GM12891 (cell line): ENCODE measurements at places on chromosomes 16 and 17.

GRCh38 chr17:79218825-79219200 lies 144.2 kb downstream of the ENGASE start:
- no peak for DNase-seq

DNA sequence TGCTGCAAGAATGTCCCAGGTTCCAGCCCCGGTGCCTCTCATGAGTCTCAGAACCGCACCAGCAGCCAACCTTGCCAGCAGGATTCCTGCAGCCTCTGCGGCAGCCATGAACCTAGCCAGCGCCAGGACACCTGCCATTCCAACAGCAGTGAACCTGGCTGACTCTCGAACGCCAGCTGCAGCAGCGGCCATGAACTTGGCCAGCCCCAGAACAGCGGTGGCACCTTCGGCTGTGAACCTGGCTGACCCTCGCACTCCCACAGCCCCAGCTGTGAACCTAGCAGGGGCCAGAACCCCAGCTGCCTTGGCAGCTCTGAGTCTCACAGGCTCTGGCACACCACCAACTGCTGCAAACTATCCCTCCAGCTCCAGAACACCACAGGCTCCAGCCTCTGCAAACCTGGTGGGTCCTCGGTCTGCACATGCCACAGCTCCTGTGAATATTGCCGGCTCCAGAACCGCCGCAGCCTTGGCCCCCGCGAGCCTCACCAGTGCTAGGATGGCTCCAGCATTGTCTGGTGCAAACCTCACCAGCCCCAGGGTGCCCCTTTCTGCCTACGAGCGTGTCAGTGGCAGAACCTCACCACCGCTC lies 9.8 kb downstream of the ELOB start:
- no peak for DNase-seq

DNA sequence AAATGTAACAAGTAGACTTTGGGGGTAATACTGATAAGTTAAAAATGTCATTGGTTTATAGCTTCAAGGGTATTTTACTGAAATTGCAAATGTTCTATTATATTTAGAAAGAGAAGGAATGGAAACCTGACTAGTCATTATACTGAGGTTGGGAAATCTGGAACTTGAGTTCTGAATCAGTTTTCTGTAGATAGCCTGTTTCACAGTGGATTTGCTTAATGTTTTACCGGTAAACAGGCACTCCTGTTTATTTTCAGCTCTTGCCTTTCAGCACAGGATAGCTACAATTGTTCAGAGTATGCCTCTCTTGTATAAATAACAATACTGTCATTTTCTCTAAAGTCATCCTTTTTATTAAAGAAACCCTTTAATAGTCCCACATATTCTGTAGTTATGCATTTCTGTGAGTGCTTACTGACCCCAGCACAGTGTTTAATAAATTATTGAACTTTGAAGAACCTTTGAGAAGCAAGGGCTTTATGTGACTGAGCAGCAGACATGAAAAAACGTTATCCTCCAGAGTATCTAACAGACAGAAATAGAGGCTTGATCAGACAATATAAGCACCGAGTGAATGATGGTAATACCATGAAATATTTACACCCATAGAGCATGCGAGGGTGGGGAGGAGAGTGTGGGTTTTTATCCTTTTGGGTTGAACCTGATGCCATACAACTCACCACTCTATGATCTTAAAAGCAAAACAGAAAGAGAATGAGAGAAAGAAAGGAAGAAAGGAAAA lies 58.2 kb downstream of the FTO start:
- no peak for DNase-seq

GRCh38 chr17:73738751-73739575 lies 94.7 kb upstream of the SDK2 start:
- DNase-seq, result no peak

- no peak for DNase-seq
Measured at GRCh38 chr17:79562192-79562930, 48.5 kb downstream of the RBFOX3 start.

GRCh38 chr17:29010129-29010528 lies 4.3 kb upstream of the SEZ6 start:
- no peak for DNase-seq

DNA sequence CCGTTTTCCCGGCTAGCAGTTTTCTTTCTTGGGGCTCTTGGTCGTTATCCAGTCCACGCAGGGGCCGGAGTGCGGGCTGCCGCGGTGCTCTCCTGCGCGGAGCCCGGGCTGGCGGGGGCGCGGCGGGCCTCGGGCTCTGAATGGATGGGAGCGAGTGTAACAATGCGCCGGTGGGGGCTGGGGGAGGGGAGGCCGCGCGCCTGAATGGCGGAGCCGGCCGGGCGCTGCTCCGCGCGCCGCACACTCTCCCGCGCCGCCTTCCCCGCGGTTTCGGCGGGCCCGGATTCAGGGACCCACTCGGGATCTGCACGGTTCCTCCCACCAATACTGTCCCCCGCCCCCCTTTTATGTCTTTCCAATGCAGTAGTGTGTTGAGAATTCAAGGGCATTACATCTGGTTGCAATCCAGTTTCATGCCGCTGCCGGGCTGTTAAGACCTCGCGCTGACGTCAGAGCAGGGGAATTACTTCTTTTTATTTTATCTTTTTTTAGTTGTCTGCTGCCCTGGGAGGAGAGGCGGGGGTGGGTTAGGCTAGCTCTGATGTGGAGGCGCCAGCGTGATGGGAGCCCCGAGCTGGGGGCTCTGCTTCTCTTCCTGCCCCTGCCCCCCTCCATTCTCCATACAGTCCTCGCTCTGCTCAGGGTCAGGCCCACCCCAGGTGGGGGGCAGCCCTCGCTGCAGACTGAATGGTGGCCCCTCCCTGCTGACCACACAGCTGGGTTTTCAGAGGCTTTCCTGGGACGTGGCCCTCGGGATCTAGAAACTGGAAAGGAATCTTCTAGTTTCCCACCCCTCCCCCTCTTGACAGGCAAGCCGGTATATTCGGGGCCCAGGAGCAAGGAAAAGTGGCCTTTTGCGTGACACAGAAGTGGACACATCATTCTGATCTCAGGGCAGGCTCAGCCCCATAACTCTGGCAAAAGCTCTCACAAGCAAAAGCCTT lies 1.8 kb downstream of the RAI1 start:
- DNase-seq, result no peak

DNA sequence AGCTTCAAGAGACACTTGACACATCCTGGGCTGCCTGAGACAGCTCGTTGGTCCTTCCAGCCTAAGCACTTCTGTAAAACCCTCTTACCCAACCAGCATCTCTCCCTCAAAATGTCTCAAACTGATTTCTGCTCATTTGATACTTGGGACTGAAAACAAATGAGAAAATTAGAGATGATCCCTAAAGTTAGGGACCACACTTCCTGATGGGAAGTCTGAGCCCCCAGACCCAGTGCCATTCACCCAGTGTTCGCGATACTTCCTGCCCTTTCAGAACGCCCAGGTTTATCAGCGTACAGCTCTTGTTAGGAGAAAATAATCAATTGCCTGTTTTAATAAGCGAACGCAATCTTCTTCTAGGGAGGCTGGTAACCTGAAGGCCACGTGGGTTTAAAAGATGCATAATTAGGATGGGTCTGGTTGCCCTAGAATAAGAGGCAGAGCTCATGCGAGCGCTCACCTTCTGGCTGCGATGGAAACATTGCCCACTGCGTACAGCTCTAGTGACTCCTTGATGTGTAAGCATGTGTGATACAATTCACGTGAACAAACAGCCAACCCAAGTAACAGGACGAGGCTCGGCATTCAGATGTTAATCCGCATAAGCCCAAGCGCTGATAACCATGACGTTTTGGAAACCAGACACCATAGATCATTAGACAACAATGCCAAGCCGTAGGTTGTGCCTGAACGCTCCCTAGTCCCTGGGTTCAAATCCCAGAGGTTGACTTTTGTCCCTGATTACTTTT lies 213.1 kb downstream of the FOXL1 start:
- no peak for DNase-seq

GRCh38 chr17:34254146-34254545 lies 939 bp upstream of the CCL2 start:
- DNase-seq, result no peak

GRCh38 chr17:72816406-72816805 lies 276.1 kb downstream of the SLC39A11 start:
- no peak for DNase-seq

DNA sequence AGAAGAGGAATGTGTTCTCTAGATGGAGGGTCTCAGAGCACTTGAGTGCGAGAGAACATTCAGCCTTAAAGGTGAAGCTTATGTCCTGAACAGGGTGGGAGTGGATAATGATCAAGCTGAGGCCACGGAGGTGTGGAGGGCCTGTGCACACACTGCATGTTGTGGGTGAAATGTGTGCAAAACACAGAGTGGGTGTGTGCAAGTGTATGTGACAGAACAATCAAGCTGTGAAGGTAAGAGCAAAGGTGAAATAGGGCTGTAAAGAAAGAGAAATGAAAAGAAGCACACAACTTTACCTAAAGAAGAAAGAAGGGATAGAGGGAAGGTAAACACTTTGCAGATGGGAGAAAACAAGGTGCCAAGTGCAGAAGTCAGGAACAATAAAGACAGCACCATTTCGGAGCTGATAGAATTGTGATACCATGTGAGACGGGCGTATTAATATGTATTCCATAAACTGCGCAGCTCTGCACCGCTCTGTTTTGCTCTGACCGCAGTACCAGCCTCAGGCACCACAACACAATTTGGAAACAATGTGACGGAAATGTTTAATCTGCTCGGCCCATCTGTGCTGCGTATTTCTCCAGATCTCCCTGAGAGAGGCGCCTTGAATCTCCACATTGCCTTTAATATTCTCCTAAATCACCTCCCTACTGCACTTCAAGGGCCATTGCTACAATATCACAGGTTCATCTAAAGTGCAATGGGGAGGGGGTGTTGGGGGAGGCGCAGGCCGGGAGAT lies 40.6 kb downstream of the SNX11 start:
- DNase-seq, result no peak

DNA sequence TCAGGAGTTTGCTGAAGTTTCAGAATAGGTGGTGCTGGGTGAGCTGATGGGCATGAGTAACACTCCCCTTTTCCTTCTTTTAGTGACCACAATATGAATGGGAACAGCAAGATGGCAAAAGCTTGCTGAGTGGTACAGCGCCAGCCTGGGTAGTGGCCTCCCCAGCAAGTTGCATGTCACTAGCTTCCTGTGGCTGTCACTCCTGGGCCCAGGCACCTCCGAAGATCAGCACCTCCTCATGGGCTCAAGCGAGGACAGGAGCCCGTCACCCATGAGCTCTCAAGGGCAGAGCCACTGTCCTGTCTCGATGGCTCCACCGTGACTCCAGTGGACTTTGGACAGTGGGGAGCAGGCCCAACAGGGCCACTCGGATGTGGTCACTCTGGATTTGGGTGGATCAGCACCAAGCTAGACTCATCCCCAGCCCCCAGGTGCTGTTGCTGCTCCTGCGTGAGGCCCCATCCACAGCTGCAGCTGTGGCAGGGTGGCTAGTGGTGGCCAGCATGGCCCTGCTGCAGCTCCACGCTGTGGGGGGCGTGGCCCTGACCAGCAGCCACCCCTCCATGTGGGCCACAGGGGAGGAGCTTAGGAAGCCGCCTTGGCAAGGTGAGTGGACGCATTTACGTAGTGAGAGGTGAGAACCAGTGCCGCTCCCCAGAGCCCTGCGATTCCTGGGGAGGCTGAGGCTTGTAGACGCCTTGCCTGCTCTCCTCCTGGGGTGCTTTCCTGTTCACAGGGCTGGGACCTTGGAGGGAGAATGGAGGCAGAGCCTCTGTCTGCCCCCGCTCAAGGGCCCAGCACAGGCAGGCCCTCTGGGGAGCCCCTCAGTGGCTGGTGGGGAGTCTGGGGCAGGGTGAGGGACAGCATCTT lies 13.6 kb upstream of the DNASE1 start:
- DNase-seq, result no peak

- DNase-seq, result no peak
Measured at GRCh38 chr16:68700120-68700519, 37.0 kb upstream of the CDH1 start.

GRCh38 chr17:73785958-73786743 lies 141.9 kb upstream of the SDK2 start:
- no peak for DNase-seq

DNA sequence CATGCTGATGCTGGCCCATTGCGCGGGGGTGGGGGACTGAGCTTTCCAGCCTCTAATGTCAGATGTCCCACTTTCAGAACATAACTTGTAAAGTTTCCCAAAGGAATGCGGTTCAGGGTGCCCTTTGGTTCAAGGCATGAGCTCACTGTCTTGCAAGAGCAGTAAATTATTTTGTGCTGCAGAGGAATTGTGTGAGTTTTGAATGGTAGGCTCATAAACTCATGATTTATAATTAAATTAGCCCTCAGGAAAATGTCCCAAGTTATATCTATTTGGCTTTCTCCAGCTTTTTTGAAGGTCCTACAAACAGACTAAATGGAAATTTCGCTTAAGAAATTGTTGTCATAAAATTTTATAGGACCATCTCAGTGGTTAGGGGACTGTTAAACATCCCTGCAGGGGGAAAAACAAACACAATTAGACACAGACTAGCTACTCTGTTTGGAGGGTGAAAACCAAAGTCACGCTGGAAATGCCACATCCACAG lies 321.8 kb downstream of the HS3ST3B1 start:
- DNase-seq, result no peak

DNA sequence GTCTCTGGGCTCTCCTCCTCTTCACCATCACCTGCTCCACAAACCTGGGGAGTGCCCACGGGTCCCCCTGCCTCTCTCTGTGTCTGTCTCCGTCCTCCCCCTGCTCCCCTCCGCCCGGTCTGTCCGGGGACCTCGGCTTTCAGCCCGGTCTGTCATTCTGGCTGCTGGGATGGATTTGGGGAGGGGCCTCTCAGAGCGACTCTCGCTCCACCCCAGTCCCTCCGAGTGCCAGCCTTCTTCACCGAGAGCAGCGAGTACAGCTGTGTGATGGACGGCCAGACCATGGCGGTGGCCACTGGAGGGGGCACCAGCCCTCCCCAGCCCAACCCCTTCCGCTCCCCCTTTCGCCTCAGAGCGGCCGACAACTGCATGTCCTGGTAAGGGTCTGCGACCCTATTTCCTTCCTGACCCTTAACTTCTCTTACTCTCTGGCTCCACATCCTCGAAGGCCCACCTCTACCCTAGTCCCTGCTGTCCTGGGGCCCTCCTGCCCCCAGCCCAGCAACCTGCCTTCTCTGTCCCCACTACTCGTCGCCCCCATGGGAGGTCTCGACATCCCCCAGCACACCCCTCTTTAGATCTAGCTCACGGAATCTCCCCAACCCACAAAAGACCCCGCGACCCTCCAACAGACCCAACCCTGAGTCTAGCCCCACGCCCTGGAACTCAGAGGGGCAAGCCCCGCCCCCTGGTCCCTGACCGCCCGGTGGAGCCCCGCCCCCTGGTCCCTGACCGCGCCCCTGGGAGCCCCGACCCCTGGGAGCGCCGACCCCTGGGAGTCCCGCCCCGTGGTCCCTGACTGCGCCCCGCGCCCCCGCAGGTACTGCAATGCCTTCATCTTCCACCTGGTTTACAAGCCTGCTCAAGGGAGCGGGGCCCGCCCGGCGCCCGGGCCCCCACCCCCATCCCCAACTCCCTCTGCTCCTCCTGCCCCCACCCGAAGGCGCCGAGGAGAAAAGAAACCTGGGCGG lies 5.6 kb upstream of the CXCL16 start:
- no peak for DNase-seq

DNA sequence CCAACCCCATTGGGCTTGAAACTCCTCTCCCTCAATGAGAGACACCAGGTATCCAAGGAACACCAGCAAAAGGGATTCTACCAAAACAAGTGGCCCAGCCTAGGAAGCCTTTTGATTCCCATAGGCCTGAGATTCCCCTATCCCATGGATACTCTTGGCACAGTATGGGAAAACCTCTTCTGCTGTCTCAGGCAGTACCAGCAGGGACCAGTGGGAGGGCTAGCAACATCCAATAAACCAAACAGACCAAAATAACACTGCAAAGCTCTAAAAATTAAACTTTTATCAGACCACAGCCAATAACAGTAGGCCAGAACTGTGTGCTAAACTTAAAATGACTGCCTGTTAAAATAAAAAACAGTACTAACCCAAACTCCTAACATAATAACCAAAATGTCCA lies 153.9 kb upstream of the CES5A start:
- DNase-seq, result no peak

- DNase-seq, result no peak
Measured at GRCh38 chr17:7572338-7572587, 7.2 kb upstream of the CD68 start.
